A549 treated with CORT108297 at 1 μM for 4 hours (cell line): ENCODE measurements at places on chromosomes 11 and 22. TPM values are rescaled to one million over a fixed set of nuclear protein-coding genes. Genes with fewer than 3 reads are reported as not detected.

The TMEM25 gene
- 0.17 to 0.88 TPM (median 0.44 TPM) in 5 replicates for total RNA-seq

The DEFB131B gene
- total RNA-seq = not detected in 5 replicates

The SLC17A6 gene
- not detected in 5 replicates for total RNA-seq

The PDGFD gene
- 7.0 to 9.0 TPM (median 8.3 TPM) in 5 replicates for total RNA-seq

The DEUP1 gene
- not detected in 5 replicates for total RNA-seq

The CNGA4 gene
- total RNA-seq = 0.03 to 0.09 TPM (median 0.06 TPM) in 4 of 5 replicates, not detected in the other

The CRYBB2 gene
- total RNA-seq = not detected in 5 replicates

The KRTAP5-9 gene
- 0.10 TPM in 1 of 5 replicates, not detected in the others for total RNA-seq

The GTF2H1 gene
- 32.5 to 42.3 TPM (median 36.0 TPM) in 5 replicates for total RNA-seq

The C11orf91 gene
- total RNA-seq = 0.35 to 1.8 TPM (median 1.4 TPM) in 5 replicates

The OR52H1 gene
- not detected in 5 replicates for total RNA-seq

The LRRC4C gene
- not detected in 5 replicates for total RNA-seq

The CARNS1 gene
- total RNA-seq = 0.09 to 0.29 TPM (median 0.21 TPM) in 5 replicates

The PANX2 gene
- 4.6 to 7.9 TPM (median 7.1 TPM) in 5 replicates for total RNA-seq

The CD59 gene
- total RNA-seq = 734 to 918 TPM (median 856 TPM) in 5 replicates
